Small intestine (tissue), 16 donors: ENCODE measurements at places on chromosomes 12 and 14. TPM values are rescaled to one million over a fixed set of nuclear protein-coding genes. Genes with fewer than 3 reads are reported as not detected.

The CLEC2A gene
- polyA plus RNA-seq, result not detected

DNA sequence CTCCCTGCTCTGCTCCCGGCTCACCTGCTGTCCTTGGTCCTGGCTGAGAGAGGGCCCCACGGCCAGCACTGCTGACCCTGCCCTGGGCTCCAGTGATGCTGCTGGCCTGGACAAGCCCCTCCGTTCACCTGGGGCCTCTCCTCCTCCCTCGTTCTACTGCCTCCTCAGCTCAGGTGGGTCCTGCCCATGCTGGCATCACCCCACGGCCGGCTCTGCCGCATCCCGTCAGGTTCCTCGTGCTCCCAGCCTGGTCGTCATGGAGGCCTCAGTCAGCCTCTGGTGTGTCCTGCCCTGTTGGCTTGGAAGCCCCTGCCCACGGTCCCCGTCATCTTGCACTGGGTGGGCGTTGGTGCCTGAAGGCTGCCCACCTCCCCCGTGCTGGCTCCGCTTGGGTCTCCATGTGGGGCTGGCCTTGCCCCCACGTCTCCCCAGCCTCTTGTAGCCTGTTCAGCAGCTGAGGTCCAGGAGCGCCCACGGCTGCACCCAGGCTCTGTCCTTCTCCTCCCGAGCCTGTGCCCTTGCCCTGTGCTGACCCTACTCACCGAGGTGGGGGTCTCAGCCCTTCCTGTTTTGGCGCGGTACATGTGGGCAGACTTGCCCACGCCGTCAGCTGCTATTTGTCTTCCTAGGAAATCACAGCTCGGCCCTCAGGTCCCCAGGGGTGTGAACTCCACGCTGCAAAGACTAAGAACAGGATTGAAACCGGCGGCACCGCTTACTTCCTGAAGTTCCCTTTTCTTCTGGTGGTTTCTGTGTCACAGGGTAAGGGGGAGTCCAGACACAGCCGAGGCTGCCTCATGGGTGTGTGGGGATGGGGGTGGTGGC, 121.6 kb downstream of the TMEM121 start:
- H3K4me1 ChIP-seq, result no peaks in the 10 kb centered on the region
- H3K27me3 ChIP-seq, result no peaks in the 10 kb centered on the region
- no peak overlapping the region for H3K4me3 ChIP-seq

The B3GNT4 gene
- 0.45 TPM for polyA plus RNA-seq

The TAS2R14 gene
- 0.85 TPM for polyA plus RNA-seq

The NOC4L gene
- 13.2 TPM for polyA plus RNA-seq

DNA sequence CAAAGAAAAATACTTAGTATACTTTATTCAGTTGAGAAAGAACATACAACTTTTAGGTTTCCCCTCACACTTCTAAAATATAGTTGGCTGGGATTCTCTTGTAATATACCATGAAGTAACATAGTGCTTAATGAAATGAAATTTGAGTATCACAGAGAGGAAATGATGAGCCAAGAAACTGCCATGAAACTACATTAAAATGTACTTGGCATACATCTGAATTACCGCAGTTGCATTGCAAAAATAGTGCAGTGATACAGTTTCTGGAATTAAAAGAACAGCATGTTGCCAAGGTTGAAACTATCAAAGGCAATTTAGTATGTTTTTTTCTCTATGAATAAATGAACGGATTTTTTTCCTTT, 389.2 kb downstream of the TMEM117 start:
- H3K27me3 ChIP-seq, result no peaks in the 10 kb centered on the region
- DNase-seq, result no peak
- H3K4me3 ChIP-seq, result no peak overlapping the region
- no peaks in the 10 kb centered on the region for H3K4me1 ChIP-seq
- no peak overlapping the region for H3K27ac ChIP-seq

GRCh38 chr14:65077318-65077717, 25.0 kb downstream of the MAX start:
- no peak for DNase-seq
- H3K27me3 ChIP-seq, result no peaks in the 10 kb centered on the region
- H3K4me1 ChIP-seq, result peaks cover 58% of the 10 kb centered on the region
- no peak overlapping the region for H3K27ac ChIP-seq
- no peaks in the 10 kb centered on the region for H3K36me3 ChIP-seq

The OR4K15 gene
- not detected for polyA plus RNA-seq

The EFCAB11 gene
- 15.4 TPM for polyA plus RNA-seq

DNA sequence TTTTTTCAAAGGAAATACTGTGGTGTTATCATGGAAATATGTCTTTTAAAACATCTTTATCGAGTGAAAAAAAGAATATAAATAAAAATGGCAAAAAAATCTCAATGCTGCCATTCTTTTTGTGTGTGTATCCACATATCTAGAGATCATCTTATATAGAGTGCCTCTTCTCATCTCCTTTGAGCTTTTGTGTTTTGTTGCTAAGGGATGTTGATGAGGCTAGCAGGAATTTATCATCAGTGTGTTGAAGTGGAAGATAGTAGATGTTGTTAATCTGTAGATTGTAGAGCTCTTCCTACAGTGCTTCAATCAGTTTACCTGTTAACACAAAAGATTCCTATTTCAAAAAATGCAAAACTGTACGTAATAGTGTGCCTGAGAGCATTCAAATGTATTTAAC, 1738.0 kb upstream of the SEL1L start:
- no peaks in the 10 kb centered on the region for H3K4me1 ChIP-seq
- no peak overlapping the region for H3K4me3 ChIP-seq
- DNase-seq, result no peak
- no peak overlapping the region for H3K27ac ChIP-seq
- no peaks in the 10 kb centered on the region for H3K27me3 ChIP-seq

GRCh38 chr12:112969547-112970306, 8.6 kb upstream of the OAS2 start:
- no peak overlapping the region for H3K27ac ChIP-seq
- no peak overlapping the region for H3K4me3 ChIP-seq
- DNase-seq, result no peak
- H3K36me3 ChIP-seq, result peaks cover 7% of the 10 kb centered on the region
- no peaks in the 10 kb centered on the region for H3K27me3 ChIP-seq
- H3K4me1 ChIP-seq, result no peaks in the 10 kb centered on the region

- no peaks in the 10 kb centered on the region for H3K27me3 ChIP-seq
- no peak overlapping the region for H3K4me3 ChIP-seq
- no peaks in the 10 kb centered on the region for H3K4me1 ChIP-seq
- no peak overlapping the region for H3K27ac ChIP-seq
- DNase-seq, result no peak
Observed at GRCh38 chr14:92495027-92495426, 18.6 kb upstream of the RIN3 start.

DNA sequence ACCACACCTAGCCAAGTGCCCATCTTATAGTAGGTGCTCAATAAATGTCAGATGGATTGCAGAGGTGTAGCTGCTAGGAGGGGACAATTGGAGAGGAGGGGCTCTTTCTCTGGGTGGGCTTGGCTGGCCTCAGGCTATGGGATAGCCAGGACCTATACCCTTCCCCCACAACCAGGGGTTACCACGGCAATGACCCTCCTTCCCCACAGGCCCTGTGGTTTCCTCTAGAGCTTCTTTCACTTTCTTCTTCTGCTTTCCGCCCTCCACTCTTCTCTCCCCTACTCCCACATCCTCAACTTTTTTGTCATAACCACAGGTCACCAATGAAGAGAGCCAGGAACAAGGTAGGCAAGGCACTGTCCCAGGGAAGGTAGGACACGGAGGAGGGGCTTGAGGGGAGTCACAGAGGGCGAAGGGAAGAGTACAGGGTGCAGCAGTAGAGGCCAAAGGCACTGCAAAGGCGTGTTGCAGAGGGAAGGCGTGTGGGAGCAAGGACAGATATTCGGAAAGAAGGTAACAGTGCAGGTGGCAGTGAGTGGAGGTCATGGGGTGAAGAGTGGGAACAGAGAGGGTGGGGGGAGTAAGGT, 1.9 kb upstream of the ITGB7 start:
- H3K36me3 ChIP-seq, result peaks cover 4% of the 10 kb centered on the region
- H3K27me3 ChIP-seq, result no peaks in the 10 kb centered on the region
- H3K4me1 ChIP-seq, result peaks cover 2% of the 10 kb centered on the region

DNA sequence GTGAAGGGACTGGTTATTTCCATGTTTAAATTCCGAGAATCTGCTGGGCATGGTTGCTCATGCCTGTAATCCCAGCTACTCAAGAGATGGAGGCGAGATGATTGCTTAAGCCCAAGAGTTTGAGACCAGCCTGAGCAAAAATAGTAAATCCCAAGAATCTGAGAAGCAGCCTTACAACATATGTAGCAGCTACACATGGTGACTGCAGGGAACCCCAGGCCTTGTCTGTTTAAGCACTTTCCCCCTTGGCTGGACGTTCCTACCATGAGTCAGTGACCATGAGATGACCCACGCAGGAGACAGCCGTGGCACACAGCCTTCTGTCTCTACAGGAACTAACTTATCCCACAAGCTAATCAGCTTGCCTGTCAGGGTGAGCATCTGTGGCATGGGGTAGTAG, 5.5 kb upstream of the SLC24A4 start:
- H3K36me3 ChIP-seq, result no peaks in the 10 kb centered on the region
- no peaks in the 10 kb centered on the region for H3K4me1 ChIP-seq
- no peak overlapping the region for H3K4me3 ChIP-seq
- peaks cover 25% of the 10 kb centered on the region for H3K27me3 ChIP-seq
- no peak overlapping the region for H3K27ac ChIP-seq
